KBM-7 (cell line): ENCODE measurements at places on chromosomes 16 and 17.

DNA sequence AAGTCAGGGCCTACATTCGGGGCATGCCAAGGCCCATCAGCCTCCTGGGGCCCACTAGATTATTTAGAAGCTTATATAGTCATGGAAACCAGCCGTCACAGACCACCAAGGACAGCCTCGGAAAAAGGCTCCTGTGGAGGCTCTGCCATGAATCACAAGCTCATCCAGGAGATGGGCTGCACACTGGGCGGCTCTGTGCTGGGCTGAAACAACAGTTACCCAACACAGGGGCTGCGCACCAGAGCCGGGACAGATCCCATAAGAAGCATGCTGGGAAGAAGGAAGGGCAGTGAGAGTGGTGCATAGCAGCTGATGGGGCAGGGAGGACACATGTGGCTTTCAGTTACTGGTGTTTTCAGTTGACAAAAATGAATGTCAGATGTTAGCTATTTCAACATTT, 67.7 kb upstream of the GSG1L start:
- no peak for DNase-seq

DNA sequence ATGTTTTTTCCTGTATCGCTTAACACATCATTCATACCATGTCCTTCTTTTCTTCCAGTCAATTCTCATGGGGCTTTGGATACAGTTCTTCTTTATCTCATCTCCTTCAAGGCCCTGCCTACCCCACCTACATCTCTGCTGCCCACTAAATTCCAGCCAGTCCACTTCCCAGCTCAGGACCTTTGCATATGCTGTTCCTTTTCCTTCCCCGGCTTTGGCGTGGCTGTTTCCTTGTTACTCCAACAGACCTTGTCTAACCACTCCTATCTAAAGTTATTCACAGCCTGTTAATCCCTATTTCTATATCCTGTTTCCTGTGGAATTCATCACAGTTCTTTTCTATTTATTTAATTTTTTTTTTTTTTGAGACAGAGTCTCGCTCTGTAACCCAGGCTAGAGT, 6.6 kb upstream of the STAT3 start:
- no peak for DNase-seq

DNA sequence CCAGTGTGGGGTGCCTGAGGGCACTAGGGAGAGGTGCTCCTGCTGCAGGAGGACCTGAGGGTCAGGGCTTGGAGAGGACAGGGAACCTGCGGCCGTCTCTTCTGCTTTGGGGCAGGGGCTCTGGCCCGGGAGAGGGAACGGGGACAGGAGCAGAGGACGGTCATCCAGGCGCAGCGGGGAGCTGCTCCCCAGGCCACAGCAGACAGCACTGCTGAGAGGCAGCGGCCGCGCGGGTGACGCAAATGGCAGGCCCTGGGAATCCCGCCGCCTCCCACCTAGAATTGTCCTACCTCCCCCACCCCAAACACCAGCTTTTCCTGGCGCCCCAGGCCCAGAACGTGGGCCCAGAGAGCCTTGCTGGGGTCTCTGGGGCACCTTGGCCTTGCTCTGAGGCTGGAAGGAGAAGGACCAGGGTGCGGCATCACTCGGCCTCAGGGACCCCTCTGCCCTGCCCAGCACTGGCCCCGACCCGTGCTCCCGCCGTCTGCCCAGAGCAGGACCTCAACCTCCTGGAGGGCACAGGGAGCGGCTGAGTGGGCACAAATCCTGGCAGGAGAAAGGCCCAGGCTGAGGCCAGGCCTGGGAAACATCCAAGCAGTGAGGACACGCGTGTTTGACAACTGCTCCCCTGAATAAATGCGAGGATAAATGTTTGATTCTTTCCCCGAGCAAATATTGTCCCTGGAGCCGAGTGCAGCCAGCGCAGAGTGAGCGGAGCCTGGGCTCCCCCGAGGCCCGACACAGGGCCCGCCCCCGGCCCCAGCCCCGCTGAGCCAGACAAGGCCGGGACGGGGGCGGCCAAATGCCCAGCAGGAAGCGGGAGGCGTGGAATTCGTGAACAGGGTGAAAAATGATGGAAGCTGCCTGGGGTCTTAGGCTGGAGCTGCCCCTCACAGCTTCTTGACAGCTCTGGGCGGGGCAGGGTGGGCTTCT, 8.5 kb downstream of the SSTR5 start:
- no peak for DNase-seq

DNA sequence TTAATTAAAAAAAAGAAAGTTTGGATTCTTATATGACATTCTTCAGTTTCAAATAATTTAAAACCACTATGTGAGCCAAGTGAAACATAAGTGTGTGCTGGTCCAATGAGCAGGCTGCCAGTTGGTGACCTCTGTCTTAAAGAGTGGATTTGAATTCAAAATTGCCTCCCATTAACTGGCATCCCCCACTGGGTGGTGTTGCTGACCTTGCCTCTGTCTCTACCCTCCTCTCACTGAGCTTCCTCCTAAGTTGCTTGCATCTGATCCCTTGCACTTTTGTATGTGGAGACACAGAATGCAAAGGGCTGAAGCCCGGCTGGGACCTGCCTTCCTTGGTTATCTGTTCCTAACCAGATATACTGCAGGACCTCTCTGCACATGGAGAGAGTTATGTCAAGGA, 160.6 kb downstream of the CYLD start:
- peak; percentile 5 for DNase-seq

DNA sequence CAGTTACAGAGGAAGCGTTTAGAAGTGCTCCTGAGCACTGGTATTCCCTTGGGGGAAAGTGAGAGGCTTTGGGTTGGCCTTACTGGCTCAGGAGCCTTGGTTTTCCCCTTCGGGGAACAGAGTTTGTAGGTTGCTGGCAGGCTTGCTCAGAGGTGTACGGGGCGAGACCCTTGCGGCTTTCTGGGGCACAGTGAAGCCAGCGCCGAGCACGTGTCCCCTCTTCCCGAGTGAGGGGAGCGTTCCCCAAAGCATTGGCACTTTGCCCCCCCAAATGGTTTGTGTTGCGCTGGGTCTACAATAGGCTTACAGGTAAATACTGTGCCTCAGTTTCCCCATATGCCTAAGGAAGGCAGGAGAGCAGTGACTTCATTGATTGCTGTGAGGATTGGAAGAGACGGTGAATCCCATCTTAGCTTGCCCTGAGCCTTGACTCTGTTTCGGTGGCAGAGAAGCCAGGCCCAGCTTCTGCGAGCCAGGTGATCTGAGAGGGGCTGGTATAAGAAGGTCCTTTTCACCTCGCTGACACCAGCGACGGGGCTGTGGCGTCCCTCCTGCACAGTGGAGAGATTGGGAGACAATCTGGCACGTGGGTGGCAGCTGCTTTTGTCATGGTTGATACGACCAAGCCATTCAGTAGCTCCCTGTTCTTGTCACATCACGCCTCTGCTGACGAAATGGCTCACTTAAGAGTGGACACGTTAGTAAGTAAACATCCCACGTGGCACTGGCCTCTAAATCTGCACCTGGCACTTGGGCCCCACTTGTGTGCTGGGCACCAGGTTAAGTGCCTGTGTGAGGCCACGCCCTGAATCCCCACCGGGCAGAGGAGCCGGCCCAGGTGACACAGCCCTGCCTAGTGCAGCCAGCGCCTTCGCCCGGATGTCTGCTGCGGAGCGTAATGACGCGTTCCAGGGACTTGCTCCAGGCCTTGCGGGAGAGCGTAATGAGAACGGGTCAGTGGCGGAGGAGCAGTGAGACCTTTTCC, 55.0 kb downstream of the MEAK7 start:
- DNase-seq, result no peak

DNA sequence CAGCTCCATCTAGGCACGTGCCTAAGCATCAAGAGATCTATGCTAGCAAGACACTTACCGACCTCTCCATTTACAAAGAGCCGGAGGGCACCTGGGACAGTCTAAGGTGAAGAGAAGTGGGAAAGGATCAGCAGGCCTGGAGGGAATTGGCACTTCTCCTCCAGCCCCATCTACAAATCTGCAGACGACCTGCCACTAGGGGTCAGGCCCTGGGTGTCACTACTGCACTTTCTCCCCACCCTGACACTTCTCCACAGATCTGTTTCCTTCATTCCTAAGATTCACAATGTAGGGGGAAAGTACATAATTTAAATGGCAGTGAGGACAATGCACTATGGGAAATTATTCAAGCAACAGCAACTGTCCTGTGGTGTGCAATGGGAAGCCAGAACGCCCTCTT, 8.1 kb downstream of the MKS1 start:
- DNase-seq, result peak; percentile 47

- no peak for DNase-seq
Observed at GRCh38 chr16:89739383-89739782, 18.0 kb downstream of the ZNF276 start.

GRCh38 chr16:73057291-73058210, 9.6 kb upstream of the ZFHX3 start:
- peak; percentile 34 for DNase-seq

DNA sequence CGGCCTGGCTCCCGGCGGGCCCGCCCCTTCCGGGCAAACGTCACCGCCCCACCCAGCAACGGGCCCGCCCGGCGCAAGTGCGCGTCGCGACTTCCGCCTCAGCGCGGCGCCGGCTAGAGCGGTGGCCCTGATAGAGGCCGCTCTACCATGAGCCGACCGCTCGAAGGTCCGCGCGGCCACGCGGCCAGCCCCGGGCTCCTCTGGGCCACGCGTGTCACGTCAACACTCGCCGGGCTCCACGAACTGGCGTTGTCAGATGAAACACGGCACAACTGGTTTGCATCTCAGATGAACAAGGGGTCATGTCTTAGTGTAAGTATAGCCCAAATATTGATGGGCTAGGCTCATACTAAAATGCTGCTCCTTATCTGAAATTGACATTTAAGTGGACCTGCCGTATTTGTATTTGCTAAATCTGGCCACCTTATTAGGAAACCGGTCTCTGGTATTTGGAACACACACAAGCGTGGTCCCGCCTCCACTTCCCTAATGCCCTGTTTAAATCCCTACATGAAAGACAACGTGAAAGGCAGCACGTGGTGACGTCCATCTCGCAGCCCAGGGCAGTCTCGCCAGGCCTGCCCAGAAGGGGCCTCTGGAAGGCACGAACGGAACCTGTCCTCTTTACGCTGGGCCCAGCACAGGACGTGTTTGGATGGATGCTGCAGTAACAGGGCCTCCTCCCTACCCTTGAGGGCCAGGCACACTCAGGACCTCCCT, at the start of gene ZNF598:
ZNF598 (minus strand) TSS at position 31 of the 720 bp plus-strand sequence.
- peak; percentile 82 for DNase-seq

DNA sequence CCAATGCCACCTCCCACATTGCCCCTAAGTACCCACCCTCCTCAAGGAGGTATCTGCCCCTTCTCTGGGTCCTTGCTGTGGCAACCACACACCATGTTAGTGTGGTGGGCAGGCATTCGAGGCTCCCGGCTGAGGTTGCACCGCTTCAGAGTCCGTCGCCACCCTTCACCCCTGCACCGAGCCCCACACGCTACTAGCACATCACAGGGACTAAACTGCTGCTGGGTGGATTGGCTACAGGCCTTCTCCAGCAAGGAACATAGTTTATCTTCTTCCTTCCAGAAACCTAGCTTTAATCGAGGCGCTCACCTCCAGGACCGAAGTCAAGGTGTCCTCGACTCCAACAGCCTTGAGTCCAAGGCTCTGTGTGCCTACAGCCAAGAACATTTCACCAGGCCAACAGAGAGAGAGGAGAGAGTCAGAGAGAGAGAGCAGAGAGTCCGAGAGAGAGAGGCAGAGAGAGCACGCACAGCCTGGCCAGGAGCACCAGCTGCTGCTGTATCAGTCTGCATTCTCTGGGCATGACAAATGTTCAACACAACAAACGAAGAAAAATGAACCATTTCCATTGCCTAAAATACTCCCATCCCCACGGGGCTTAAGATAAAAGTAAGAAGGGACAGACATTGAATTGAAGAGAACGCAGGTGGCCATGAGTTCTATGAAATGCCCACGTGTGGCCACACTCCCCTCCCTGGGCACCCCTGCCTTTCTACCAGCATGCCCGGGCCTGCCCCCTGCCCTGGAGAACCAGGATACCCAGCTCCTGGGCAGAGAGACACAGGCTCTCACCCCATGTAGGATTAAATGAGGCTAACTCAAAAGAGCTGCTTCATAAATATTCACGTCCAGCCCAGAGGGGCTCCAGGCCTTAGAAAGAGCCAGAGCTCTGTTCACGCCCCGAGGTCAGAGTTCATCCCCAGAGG, 94.9 kb downstream of the RBFOX3 start:
- DNase-seq, result no peak

- DNase-seq, result no peak
Observed at GRCh38 chr16:89270666-89271345, 53.3 kb downstream of the ZNF778 start.

DNA sequence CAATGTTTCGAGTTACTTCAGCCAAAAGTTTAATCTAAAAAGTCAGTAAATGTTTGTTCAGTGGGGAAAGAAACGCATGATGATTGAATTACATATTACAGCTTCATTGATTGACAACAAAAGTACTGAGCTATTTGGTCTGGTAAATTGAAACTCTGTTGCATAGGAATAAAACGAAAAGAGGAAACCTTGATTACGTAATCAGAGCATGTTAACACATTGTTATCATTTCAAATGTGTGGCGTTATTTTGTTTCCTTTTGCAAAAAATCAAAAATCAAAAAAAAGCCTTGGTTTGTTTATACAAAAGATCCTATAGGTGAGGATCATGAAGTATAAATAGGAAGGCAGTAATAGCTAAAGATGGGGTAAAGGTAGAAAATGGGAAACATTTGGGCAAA, 19.5 kb upstream of the CA10 start:
- DNase-seq, result no peak

GRCh38 chr16:17323171-17323570, 147.6 kb downstream of the XYLT1 start:
- DNase-seq, result no peak
